ENCODE measurements at places on chromosomes 3 and 15. TPM values are rescaled to one million over a fixed set of nuclear protein-coding genes. Genes with fewer than 3 reads are reported as not detected.

The C3orf80 gene
- total RNA-seq: 0.09 TPM

The EPB42 gene
- not detected for total RNA-seq

The SCG5 gene
- total RNA-seq: 0.60 TPM

The B3GALNT1 gene
- total RNA-seq: 8.5 TPM

The SI gene
- not detected for total RNA-seq

The EBLN2 gene
- 3.6 TPM for total RNA-seq

The DPH6 gene
- total RNA-seq: 12.0 TPM

The DAZL gene
- total RNA-seq: not detected

The MYO5C gene
- total RNA-seq: 14.3 TPM

The SLC38A3 gene
- total RNA-seq: 0.17 TPM

The GRIP2 gene
- total RNA-seq: under 0.01 TPM

The MAP1A gene
- 0.17 TPM for total RNA-seq

The P2RY13 gene
- total RNA-seq: not detected

The ZNF619 gene
- 6.5 TPM for total RNA-seq

Measured in dermis lymphatic vessel endothelial cell (primary cell).